Forelimb muscle (tissue), 1 donor: ENCODE measurements at places on chromosomes 5 and 9. TPM values are rescaled to one million over a fixed set of nuclear protein-coding genes. Genes with fewer than 3 reads are reported as not detected.

C9orf50 gene
- 0.23 TPM for polyA plus RNA-seq

CCDC107 gene
- polyA plus RNA-seq, result 22.1 TPM

KIAA1958 gene
- polyA plus RNA-seq, result 3.3 TPM

PHYHD1 gene
- 51.5 TPM for polyA plus RNA-seq

TNFSF8 gene
- 0.53 TPM for polyA plus RNA-seq

KCNV2 gene
- polyA plus RNA-seq, result 0.27 TPM

CDH9 gene
- polyA plus RNA-seq, result not detected

UNC13B gene
- polyA plus RNA-seq, result 20.5 TPM

TAF11L13 gene
- not detected for polyA plus RNA-seq

FOXD4 gene
- 2.0 TPM for polyA plus RNA-seq

ITGA2 gene
- polyA plus RNA-seq, result 7.2 TPM

LCN6 gene
- polyA plus RNA-seq, result 0.18 TPM

LOX gene
- 63.2 TPM for polyA plus RNA-seq

RASEF gene
- 0.43 TPM for polyA plus RNA-seq

GPRIN1 gene
- polyA plus RNA-seq, result 0.49 TPM

FOXD1 gene
- polyA plus RNA-seq, result 0.76 TPM

COL23A1 gene
- 10.1 TPM for polyA plus RNA-seq

FOXD4L5 gene
- polyA plus RNA-seq, result 0.90 TPM

OLFML2A gene
- polyA plus RNA-seq, result 140 TPM

SLC25A2 gene
- polyA plus RNA-seq, result 0.10 TPM

ORM2 gene
- polyA plus RNA-seq, result not detected

FREM1 gene
- 19.4 TPM for polyA plus RNA-seq

SELENOP gene
- polyA plus RNA-seq, result 98.3 TPM

DAPK1 gene
- 20.6 TPM for polyA plus RNA-seq

LIX1 gene
- polyA plus RNA-seq, result 4.2 TPM

GLIPR2 gene
- 97.5 TPM for polyA plus RNA-seq

TAF7 gene
- polyA plus RNA-seq, result 76.1 TPM

STKLD1 gene
- polyA plus RNA-seq, result 2.2 TPM

PCDHGB1 gene
- 0.49 TPM for polyA plus RNA-seq

LHX2 gene
- 1.9 TPM for polyA plus RNA-seq

PCDHGA9 gene
- 3.3 TPM for polyA plus RNA-seq

CER1 gene
- 0.46 TPM for polyA plus RNA-seq

OSMR gene
- polyA plus RNA-seq, result 6.2 TPM
